Colonic mucosa (tissue), 4 donors: ENCODE measurements at places on chromosomes 3 and 15.

DNA sequence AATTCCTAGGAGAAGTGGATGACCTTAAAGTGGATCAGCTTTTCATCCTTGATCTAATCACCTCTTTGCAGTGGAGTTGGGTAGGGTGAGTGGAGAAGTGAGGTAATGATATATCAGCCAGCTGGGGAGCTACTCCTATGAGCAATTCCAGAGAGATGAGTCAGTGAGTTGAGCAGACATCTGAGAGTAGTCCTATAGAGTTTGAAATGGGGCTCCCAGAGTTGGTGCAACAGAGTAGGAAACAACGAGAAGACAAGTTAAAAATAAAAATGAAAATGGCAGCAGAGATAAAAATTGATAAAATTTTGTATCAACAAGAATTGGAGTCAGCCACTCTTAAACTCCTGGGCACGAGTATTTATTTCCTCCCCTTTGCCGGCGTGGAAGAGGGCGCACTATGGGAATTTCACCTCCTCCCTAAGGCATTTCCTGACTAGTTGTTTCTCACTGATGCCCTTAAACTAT is 150.8 kb upstream of the DPH6 start:
- H3K27ac ChIP-seq, result no peak overlapping the region
- H3K4me1 ChIP-seq, result peaks cover 9% of the 10 kb centered on the region
- H3K36me3 ChIP-seq, result no peaks in the 10 kb centered on the region
- no peaks in the 10 kb centered on the region for H3K27me3 ChIP-seq

GRCh38 chr3:18675197-18675596 is 250.1 kb upstream of the SATB1 start:
- H3K36me3 ChIP-seq, result no peaks in the 10 kb centered on the region
- no peak overlapping the region for H3K4me3 ChIP-seq
- no peak overlapping the region for H3K27ac ChIP-seq
- H3K4me1 ChIP-seq, result no peaks in the 10 kb centered on the region
- H3K27me3 ChIP-seq, result no peaks in the 10 kb centered on the region
- no peak for DNase-seq

GRCh38 chr15:93819826-93820225 is 411.5 kb upstream of the MCTP2 start:
- no peaks in the 10 kb centered on the region for H3K4me1 ChIP-seq
- no peak for DNase-seq
- H3K36me3 ChIP-seq, result no peaks in the 10 kb centered on the region
- no peak overlapping the region for H3K4me3 ChIP-seq

DNA sequence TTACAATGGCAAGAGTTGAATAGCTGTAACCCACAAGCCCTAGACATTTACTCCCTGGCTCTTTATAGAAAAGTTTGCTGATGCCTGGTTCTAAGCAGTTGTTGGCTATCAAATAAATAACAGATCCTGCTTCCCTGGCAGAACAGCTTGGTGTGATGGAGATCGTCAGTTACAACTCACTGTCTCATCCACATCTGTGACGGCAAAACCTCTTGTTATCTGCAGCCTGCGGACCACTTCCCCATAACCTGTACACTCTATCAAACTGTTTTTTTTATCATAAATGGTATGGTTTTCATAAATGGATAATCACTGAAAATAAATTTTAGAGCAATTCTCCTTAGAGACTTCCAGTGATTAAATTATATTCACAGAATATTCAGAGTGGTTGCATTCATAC is 14.1 kb downstream of the ZDHHC3 start:
- no peaks in the 10 kb centered on the region for H3K27me3 ChIP-seq
- H3K4me3 ChIP-seq, result no peak overlapping the region
- peaks cover 5% of the 10 kb centered on the region for H3K4me1 ChIP-seq

GRCh38 chr3:98733812-98734281 is 29.3 kb upstream of the ST3GAL6 start:
- no peak for DNase-seq
- peak overlapping the region; percentile 48 for H3K4me3 ChIP-seq
- no peak overlapping the region for H3K27ac ChIP-seq

- no peaks in the 10 kb centered on the region for H3K4me1 ChIP-seq
- no peak for DNase-seq
- no peaks in the 10 kb centered on the region for H3K27me3 ChIP-seq
- no peak overlapping the region for H3K27ac ChIP-seq
Measured at GRCh38 chr15:83845230-83845629, 191.3 kb downstream of the ADAMTSL3 start.

DNA sequence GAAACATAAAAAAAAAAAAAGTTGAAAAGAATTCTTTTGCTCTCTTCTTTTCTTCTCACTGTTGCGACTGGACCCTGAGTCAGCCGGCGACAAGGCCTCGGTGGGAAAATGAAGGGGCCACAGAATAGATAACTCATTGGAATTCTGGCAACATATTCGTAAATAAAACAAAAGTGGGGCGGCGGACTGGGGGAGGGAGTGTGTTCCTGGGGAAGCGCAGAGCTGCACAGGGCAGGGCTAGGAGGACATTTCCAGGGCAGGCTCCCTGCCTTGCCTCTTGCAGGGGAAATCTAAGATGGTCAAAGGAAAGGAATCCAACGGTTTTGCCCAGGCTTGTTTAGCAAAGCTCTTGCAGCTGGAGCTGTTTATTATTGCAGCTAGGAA is 1042.8 kb upstream of the NR2F2 start:
- no peak for DNase-seq
- peak overlapping the region; percentile 27 for H3K27ac ChIP-seq
- H3K4me1 ChIP-seq, result no peaks in the 10 kb centered on the region
- H3K36me3 ChIP-seq, result no peaks in the 10 kb centered on the region
- H3K4me3 ChIP-seq, result no peak overlapping the region
- no peaks in the 10 kb centered on the region for H3K27me3 ChIP-seq

DNA sequence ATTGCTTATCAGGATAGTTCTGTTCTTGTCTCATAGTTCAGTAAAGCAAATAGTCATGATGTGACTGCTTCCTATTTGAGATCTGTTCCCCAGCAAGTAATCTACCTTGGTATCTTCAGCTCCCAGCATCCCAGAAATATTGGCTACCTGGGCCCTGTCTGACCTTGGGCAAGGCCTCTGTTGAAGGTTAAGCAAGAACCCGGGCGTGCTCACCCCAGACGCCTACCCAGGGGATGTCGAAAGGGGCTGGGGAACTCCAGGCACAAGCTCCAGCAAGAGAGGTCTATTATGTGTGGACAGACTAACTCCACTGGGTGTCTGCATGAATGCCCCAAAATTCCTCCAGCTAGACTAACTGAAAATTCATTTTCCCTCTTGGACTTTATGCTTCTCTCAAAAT is 37.3 kb upstream of the IGF1R start:
- H3K36me3 ChIP-seq, result no peaks in the 10 kb centered on the region
- no peak overlapping the region for H3K4me3 ChIP-seq
- H3K27me3 ChIP-seq, result no peaks in the 10 kb centered on the region

- DNase-seq, result peak; percentile 76
- no peaks in the 10 kb centered on the region for H3K36me3 ChIP-seq
- no peaks in the 10 kb centered on the region for H3K27me3 ChIP-seq
- peak overlapping the region; percentile 50 for H3K4me3 ChIP-seq
- peak overlapping the region; percentile 99 for H3K27ac ChIP-seq
Measured at GRCh38 chr3:129627350-129628168, 21.1 kb upstream of the PLXND1 start.

GRCh38 chr15:90049030-90049429 is 47.9 kb downstream of the ZNF710 start:
- H3K4me1 ChIP-seq, result peaks cover 11% of the 10 kb centered on the region
- no peaks in the 10 kb centered on the region for H3K36me3 ChIP-seq
- no peak overlapping the region for H3K27ac ChIP-seq
- no peaks in the 10 kb centered on the region for H3K27me3 ChIP-seq

- H3K27ac ChIP-seq, result no peak overlapping the region
- no peak overlapping the region for H3K4me3 ChIP-seq
- no peak for DNase-seq
- H3K4me1 ChIP-seq, result no peaks in the 10 kb centered on the region
- H3K36me3 ChIP-seq, result no peaks in the 10 kb centered on the region
Measured at GRCh38 chr3:19074257-19074900, 73.9 kb upstream of the KCNH8 start.

DNA sequence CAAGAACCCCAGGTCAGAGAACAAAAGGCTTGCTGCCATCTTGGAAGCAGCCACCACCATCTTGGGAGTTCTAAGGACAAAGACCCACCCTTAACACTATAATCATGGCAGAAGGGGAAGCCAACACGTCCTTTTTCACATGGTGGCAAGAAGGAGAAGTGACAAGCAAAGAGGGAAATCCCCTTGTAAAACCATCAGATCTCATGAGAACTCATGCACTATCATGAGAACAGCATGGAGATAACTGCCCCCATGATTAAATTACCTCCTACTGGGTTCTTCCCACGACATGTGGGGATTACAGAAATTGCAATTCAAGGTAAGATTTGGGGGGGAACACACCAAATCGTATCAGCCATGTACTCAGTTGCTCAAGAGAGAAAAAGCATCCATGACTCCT is 21.1 kb upstream of the GBE1 start:
- H3K27me3 ChIP-seq, result no peaks in the 10 kb centered on the region
- no peak overlapping the region for H3K27ac ChIP-seq
- no peak overlapping the region for H3K4me3 ChIP-seq
- H3K36me3 ChIP-seq, result no peaks in the 10 kb centered on the region
- DNase-seq, result no peak
- no peaks in the 10 kb centered on the region for H3K4me1 ChIP-seq

DNA sequence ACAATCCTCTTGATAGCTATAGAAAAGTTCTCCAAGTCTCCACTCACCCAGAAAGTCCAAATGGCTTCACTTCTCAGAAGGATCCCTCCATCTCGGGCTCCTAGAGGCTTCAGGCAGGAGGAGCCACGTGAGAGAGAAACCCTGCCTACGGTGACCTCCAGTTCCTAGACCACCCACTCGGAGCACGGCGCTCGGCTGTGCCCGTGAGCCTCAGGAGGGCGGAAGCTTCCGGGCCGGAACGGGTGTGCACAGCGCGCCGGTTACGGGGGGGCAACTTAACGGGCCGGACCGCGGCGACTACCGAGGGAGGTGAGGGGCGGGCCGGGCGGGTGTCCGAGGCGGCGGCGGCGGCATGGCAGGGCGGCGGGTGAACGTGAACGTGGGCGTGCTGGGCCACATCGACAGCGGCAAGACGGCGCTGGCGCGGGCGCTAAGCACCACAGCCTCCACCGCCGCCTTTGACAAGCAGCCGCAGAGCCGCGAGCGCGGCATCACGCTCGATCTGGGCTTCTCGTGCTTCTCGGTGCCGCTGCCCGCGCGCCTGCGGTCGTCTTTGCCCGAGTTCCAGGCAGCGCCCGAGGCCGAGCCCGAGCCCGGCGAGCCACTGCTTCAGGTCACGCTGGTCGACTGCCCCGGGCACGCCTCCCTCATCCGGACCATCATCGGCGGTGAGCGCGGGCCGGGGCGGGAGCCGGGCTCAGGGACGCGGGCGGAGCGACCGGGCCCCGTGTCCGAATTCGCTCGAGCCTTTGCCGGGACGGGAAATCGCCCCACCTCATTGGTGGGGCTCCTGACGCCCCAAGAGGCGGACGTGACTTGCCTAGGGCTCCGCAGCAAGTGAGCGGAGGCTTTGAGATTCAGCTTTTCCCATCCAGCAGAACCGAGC is at the start of gene EEFSEC:
Gene EEFSEC (plus strand): TSS at position 326 of the 886 bp plus-strand sequence. CDS start 27 bp downstream, at position 353.
- H3K27me3 ChIP-seq, result no peaks in the 10 kb centered on the region
- H3K4me3 ChIP-seq, result peak within 1 kb of the TSS; percentile 99
- H3K4me1 ChIP-seq, result no peaks in the 10 kb centered on the region
- DNase-seq, result peak; percentile 83

DNA sequence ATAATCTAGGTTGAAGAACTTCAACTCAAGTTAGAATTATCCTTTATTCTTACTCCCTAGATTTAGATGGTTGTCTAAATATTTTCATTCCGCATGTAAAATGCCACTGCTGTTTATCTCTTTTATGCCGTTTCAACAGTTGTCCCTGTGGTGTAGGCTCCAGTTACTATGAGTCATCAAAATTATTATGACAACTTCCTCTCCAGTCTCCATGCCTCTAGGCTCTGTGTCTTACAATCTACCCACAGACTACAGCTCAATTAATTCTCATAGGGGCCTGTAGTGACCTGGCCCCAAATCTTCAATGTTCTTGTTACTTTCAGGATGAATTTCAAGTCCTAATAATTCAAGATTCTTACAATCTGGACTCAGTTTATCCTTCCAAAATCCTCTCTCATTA is 105.8 kb upstream of the UNC13C start:
- H3K4me1 ChIP-seq, result no peaks in the 10 kb centered on the region
- H3K27me3 ChIP-seq, result no peaks in the 10 kb centered on the region
- DNase-seq, result no peak
- H3K27ac ChIP-seq, result no peak overlapping the region
- no peak overlapping the region for H3K4me3 ChIP-seq

- no peaks in the 10 kb centered on the region for H3K27me3 ChIP-seq
- H3K27ac ChIP-seq, result no peak overlapping the region
- no peak overlapping the region for H3K4me3 ChIP-seq
- peaks cover 7% of the 10 kb centered on the region for H3K4me1 ChIP-seq
- H3K36me3 ChIP-seq, result no peaks in the 10 kb centered on the region
- no peak for DNase-seq
Measured at GRCh38 chr3:58496206-58496857, 4.4 kb downstream of the KCTD6 start.

DNA sequence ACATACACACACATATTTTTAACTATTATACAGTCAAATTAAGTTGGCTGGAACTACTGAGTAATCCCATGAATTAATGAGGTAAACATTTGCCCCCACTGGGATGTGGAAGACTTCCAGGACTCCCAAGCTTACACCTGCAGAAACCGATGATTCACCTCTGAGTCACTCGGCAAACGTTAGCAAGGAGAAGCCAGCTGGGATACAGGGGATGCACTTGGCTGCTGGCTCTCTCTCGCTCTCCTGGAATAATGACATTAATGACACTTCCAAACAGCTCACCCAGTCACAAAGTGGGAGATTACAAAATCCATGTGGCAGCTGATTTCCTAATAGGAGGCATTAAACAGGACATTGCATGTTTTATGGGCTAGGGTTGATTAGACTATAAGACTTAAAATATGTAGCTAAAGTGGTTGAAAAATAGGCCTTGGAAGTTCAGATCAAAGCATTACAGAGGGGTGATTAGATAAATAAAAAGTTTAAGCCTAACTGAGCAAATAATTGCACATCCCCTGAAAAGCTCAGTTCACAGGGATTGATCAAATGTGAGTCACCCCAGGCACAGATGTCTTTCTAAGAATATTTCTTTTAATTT is 500.9 kb downstream of the SOX2 start:
- peak; percentile 20 for DNase-seq
- H3K27ac ChIP-seq, result no peak overlapping the region
- H3K36me3 ChIP-seq, result no peaks in the 10 kb centered on the region

- no peaks in the 10 kb centered on the region for H3K36me3 ChIP-seq
- H3K27ac ChIP-seq, result no peak overlapping the region
- no peaks in the 10 kb centered on the region for H3K27me3 ChIP-seq
- peak; percentile 27 for DNase-seq
Measured at GRCh38 chr3:169945313-169945712, 21.3 kb upstream of the SEC62 start.

GRCh38 chr3:124584552-124585391 is 145.5 kb upstream of the UMPS start:
- H3K36me3 ChIP-seq, result no peaks in the 10 kb centered on the region
- H3K27ac ChIP-seq, result no peak overlapping the region
- H3K27me3 ChIP-seq, result no peaks in the 10 kb centered on the region
- DNase-seq, result peak; percentile 92

- H3K36me3 ChIP-seq, result no peaks in the 10 kb centered on the region
- H3K4me1 ChIP-seq, result no peaks in the 10 kb centered on the region
- H3K27me3 ChIP-seq, result no peaks in the 10 kb centered on the region
- H3K4me3 ChIP-seq, result peak within 1 kb of the TSS; percentile 82
- H3K27ac ChIP-seq, result peak within 1 kb of the TSS; percentile 93
Measured at GRCh38 chr3:146250449-146251382, at the start of gene PLSCR4. TSS of gene PLSCR4 (minus strand) at chr3:146251105. CDS start at chr3:146222071, 29,034 bp downstream.

GRCh38 chr3:59856934-59857460 is 807.2 kb upstream of the CFAP20DC start:
- no peaks in the 10 kb centered on the region for H3K36me3 ChIP-seq
- no peaks in the 10 kb centered on the region for H3K4me1 ChIP-seq
- no peak for DNase-seq

GRCh38 chr3:170274641-170275040 is 52.4 kb downstream of the PRKCI start:
- H3K27me3 ChIP-seq, result no peaks in the 10 kb centered on the region
- H3K36me3 ChIP-seq, result no peaks in the 10 kb centered on the region
- H3K4me1 ChIP-seq, result peaks cover 5% of the 10 kb centered on the region
